Stimulated activated CD8-positive, alpha-beta memory T cell treated with anti-CD3 and anti-CD28 coated beads, Interleukin-7, amount 100 ng/mL, for 1 hour (primary cell): ENCODE measurements at places on chromosomes 7 and 10.

- no peak for DNase-seq
Observed at GRCh38 chr10:62237506-62237905, 31.1 kb downstream of the RTKN2 start.

GRCh38 chr7:116187400-116187799 lies 22.9 kb upstream of the TES start:
- no peak for DNase-seq

DNA sequence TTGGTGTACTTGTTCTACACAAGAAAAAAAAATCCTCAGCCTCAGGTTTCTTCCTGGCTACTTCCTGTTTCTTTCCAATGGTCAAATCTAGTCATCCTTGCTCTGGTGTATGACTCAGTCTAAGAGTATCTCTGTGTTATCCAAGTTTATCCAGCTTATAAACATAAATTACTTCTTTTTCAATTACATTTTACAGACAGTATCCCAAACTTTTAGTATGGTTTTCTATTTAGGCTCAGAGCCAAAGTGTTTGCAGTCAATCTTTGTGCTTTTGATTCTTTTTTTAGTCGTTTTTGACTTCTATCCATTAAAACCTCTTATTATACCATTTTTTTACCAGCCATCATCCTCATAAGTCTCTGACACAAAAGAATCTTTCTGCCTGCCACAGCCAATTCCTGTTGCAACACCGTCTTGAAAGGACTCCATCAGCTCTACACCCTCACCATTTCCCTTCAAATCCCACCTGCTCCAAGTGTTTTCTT lies 294.6 kb downstream of the PTEN start:
- DNase-seq = no peak

DNA sequence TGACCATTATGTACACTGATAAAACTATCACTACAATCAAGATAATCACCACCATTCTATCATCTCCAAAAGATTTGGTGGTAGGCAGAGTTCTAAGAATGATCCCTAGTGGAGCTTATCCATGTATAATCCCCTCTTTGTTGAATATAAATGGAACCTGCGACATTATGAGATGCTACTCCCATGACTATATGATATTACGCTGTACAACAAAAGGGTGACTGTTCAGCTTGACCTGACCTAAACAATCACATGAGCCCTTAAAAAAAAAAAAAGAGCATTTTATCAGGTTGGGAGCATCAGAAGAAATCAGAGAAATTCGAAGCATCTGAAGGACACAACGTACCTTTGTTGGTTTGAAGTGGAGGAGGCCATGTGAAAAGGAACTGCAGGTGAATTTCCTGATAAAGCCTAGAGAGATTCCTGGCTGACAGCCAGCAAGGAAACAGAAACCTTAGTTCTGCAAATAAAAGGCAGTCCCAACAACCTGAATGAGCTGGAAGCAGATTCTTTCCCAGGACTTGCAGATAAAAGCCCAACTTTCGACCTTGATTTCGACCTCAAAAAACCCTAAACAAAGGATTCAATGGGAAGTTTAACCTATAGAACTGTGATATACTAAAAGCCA lies 270.7 kb downstream of the ADRA2A start:
- DNase-seq = no peak

GRCh38 chr7:114793155-114793845 lies 128.6 kb upstream of the MDFIC start:
- DNase-seq = no peak

- no peak for DNase-seq
Observed at GRCh38 chr7:70712942-70713341, 419.0 kb upstream of the GALNT17 start.

GRCh38 chr10:77699080-77699645 lies 61.6 kb upstream of the KCNMA1 start:
- DNase-seq = no peak

DNA sequence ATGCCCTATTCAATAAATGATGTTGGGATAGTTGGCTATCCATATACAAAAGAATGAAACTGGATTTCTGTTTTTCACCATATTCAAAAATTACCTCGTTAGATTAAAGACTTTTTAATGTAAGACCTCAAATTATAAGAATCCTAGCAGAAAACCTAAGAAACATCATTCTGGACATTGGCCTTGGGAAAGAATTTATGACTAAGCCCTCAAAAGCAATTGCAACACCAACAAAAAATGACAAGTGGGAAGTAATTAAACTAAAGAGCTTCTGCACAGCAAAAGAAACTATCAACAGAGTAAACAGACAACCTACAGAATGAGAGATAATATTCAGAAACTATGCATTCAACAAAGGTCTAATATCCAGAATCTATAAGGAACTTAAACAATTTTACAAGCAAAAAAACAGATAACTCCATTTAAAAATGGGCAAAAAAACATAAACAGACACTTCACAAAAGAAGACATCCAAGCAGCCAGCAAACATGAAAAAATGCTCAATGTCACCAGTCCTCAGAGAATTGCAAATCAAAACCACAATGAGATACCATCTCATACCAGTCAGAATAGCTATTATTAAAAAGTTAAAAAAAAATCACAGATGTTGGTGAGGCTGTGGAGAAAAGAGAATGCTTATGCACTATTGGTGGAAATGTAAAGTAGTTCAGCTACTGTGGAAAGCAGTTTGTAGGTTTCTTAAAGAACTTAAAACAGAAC lies 309.8 kb downstream of the AHR start:
- no peak for DNase-seq

DNA sequence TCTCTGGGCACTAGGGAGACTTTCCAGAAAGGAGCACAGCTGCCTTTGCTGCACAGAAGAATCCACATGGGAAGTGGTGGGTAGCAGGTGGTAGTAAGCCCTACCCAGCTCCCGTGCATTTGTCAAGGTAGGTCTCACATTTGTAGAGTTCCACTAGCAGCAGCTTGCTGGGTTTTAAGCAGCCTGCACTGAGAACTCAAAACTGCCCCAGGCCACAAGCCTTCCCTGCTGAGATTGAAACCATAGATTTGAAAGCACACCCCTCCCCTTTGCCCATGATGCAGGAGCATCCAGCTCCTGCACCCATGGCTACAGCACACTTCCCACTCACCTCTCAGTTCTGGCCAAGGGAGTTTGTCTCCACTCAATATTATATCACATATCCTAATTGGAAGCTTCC lies 604.5 kb upstream of the STEAP1 start:
- DNase-seq = no peak

DNA sequence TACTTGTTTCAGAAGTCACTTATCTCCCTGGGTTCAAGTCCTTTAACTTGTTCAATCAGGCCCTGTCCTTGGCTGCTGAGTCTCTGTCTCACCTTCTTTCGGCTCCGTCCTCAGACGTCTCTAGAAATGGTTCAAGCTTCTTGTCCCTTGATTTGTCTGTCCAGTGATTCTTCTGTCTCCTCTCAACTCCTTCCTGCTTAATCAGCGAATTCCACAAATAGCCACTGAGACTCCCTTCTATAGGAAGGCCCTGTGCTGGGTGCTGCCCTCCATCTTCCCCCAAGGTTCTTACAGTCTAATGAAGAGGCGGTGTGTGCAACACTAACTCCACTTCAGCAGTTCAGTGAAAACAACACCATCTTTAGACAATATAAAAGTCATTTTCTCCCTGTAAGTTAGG lies 12.7 kb downstream of the FAM241B start:
- no peak for DNase-seq

GRCh38 chr10:22945934-22946673 lies 18.3 kb downstream of the ARMC3 start:
- no peak for DNase-seq

GRCh38 chr7:112173568-112173905 lies 32.7 kb downstream of the DOCK4 start:
- no peak for DNase-seq

- DNase-seq = no peak
Observed at GRCh38 chr10:132445516-132446194, 48.7 kb downstream of the PWWP2B start.

GRCh38 chr7:55185941-55186609 lies 167.3 kb downstream of the EGFR start:
- no peak for DNase-seq

- DNase-seq = no peak
Observed at GRCh38 chr10:8037941-8038894, 16.3 kb upstream of the GATA3 start.

DNA sequence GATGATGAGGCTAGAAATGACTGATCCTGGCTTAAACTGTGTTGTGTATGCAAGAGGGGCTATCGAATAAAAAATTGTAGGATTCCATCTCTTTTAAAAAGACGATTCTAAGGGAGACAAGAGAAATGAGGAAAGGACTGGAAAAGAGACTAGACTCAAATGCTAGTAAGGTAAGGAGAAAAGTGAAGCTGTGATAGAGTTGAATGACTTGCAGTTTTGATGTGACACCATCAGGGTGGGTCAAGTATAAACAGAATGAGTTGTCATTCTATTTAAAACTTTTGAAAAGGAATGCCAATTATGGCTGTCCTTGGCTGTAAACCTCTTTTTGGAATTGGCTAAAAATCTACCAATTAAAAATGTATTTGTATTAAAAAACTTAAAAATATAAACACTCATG lies 184.5 kb upstream of the PHF14 start:
- no peak for DNase-seq

DNA sequence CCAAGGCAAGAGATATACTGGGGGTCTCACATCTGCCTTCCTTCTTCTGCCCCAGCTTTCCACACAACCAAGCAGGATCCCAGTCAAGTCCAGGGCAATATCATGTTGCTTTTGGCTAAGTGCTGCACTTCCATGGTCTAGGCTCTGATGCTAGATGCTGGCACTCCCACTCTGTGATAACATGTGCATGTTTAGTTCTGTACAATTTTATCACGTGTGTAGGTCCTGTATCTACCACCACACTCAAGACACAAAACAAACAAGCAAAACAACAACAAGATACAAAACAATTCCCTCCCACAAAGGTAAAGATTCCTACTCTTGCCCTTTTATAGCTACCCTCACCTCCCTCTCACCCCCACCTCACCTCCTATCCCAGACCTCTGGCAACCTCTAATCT lies 105.6 kb upstream of the HABP2 start:
- no peak for DNase-seq

DNA sequence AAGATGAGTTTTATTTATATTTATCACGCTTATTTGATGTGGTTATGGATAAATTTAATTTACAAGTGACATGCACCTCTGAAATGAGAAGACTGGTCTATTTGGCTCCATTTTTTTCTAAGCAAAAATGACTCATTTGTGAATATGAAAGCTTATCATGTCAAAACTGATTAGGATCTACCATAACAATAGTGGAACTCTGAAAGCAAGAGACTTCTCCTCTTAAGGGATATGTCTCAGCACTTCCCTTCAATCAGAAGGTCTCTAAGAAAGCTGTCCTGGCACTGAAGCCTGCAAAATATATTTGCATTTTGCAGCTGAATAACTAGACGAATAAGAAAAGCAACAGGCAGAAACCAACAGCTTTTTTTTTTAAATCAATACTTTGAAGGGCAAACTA lies 12.7 kb downstream of the FAS start:
- DNase-seq = no peak

- DNase-seq = no peak
Observed at GRCh38 chr10:71990706-71991269, 26.6 kb downstream of the CHST3 start.

DNA sequence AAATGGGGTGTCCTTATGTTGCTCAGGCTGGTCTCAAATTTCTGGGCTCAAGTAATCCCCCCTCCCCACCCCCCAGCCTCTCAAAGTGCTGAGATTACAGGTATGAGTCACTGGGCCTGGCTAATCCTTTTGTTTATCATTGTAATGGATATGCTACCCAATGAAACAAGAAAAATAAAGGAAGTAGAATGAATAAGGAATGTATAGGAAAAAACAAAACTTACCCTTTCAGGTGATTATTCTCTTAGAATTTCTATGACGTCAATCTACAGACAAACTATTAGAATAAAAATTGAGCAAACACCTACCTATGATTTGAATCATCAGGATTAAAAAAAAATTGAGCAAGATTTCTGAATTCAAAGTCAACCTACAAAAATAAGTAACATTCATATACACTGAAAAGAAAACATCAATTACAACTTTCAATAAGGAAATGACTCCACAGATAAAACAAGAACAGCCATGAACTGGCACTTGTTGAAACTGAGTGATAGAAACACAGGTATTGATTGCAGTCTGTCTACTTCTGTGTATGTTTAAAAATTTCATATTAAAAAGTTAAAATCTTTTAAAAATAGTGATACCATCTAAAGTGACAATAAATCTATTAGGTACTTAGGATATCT lies 12.2 kb downstream of the ADAM12 start:
- DNase-seq = no peak

DNA sequence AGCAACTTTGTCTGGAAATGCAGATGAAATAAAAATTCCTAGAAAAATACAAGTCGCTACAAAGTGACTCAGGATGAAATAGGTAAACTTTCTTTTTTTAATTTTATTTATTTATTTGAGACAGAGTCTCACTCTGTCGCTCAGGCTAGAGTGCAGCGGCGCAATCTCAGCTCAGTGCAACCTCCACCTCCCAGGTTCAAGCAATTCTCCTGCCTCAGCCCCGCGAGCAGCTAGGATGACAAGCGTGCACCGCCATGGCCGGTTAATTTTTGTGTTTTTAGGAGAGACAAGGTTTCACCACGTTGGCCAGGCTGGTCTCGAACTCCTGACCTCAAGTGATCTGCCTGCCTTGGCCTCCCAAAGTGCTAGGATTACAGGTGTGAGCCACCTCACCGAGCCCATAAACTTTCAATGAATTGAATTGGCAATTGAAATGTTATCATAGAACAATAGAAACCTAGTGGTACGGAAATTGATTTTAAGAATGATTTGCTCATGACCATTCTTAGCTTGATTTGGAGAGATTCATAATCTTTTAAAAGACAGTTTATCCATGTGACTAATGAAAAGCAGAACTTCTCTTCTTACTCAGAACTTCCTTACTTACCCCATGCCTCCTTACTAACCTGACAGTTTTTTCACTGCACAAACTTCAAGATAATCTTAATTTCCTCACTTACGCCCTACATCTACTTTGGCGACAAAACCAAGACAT lies 161.7 kb downstream of the FAM107B start:
- DNase-seq = no peak

DNA sequence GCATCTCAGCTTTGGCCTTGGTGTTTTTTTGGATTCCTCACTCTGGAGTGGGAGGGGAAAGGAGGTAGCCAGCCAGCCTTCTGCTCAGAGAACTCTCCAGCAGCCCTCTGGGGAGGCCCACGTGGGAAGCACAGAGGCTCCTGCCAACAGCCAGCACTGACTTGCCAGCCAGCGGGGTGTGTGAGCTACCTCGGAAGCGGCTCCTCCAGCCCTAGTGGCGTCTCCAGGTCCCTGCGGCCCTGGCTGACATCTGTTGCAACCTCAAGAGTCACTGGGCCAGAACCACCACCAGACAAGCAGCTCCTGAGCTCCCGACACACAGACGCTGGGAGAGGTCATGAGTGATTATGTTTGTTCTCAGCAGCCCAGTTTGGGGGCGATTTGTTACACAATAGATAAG lies 180.2 kb upstream of the FZD8 start:
- DNase-seq = no peak

- no peak for DNase-seq
Observed at GRCh38 chr10:5147981-5148677, 36.8 kb downstream of the AKR1C8 start.
